ENCODE measurements at places on chromosomes 3 and 15.

DNA sequence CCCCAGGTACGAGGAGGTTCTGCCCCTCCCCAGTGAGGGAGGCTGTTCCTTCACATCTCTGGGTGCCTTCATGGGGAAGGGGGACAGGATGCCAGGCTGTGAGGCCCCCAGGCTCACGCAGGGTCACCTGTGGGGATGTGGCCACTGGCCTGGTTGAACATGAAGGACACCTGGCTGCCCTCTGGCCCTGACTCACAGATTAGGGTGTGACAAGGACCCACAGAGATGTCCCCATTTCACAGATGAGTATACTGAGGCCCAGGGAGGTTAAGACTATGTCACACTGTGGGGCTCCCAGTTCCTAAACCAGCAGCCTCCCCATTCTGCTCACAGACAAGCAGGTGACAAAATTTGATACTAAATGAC, 42.4 kb downstream of the PCSK6 start:
- no peak for DNase-seq

DNA sequence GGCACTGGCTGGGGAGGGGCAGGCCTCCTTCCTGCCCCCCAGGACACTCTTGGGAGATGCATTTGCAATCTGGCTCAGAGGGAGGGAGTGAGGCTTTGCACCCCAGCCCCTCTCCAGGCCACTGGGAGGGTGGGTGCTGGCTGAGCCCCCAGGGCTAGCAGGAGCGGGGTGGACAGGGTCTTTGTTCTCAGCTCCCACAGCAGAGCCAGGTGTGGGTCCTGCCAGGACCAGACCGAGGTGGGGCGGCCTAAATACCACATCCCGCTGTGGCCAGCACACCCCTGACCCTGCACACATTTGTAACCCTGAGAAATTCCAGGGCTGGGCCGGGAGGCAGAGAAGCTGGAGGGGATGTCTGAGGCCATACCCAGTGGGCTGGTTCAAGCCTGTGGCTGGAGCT, 41.0 kb downstream of the STARD5 start:
- no peak for DNase-seq

DNA sequence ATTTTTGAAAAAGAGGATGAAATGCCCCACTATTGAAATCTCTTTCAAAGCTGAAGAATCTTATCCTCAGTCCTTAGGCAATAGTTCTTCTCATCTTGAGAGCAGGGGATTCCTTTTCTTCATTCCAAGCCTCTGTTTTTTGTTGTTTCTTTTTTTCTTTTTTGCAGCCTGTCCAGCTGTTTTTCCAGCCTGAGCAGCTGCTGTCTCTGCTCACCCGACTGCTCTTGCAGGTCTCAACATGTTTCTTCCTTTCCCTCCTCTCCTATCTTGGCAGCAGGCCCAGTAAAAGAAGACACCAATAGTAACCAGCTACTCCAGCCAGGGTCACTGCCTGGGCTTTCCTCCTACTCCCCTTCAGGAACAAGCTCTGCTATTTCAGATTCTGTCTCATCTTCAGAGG, 23.8 kb downstream of the MEX3B start:
- DNase-seq = no peak

- no peak for DNase-seq
Observed at GRCh38 chr15:71187078-71187477, 71.8 kb downstream of the THSD4 start.

DNA sequence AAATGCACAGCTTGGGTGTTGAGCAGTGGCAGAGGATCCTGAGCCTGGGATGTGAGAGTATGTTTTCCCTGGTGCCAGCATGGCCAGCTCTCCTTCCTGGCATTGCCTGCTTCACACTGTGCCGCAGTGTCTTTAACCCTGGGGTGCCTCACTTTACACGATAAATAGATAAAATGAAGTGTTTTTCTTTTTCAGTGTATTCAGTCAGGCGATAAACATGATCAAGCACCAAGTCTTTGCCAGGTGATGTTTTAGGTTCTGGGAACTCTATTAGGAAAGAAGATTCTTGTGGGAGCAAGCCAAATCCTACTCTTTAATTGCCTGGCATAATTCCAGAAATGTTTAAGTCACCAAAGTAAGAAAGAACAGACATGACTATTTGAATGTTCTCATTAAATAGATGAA, 14.0 kb downstream of the ABHD6 start:
- no peak for DNase-seq

GRCh38 chr15:62469874-62470688, 305.0 kb upstream of the C2CD4B start:
- no peak for DNase-seq
